ENCODE measurements at places on chromosomes 12 and 14.

- no peak for DNase-seq
Observed at GRCh38 chr12:16094437-16094836, 183.0 kb downstream of the SLC15A5 start.

GRCh38 chr14:61547186-61548069 lies 147.9 kb upstream of the HIF1A start:
- no peak for DNase-seq

GRCh38 chr14:72549854-72550253 lies 344.0 kb downstream of the DPF3 start:
- no peak for DNase-seq

DNA sequence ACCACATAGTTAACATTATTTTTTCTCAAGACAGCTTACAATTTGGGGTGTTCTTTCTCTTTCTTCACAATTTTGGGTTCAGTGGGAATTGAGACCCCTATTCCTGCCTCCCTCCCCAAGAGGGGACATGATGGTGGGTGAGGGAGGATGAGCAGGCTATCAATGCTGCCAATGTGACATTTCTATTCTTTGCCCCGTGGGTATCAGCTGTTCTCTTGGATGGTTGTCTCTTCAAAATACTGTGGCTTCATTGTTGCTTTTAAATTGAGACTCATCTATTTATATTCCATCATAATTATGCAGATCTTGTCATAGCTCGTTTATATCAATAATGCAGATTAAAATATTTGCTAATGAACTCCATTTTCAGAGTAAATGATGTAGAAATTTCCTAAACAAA lies 56.5 kb upstream of the ANO4 start:
- DNase-seq: no peak

- peak; percentile 97 for DNase-seq
Observed at GRCh38 chr14:22589096-22589839, at the start of gene DAD1. Gene DAD1, minus strand, starts transcription at chr14:22589224. Its CDS starts 67 bp downstream, at chr14:22589157.

DNA sequence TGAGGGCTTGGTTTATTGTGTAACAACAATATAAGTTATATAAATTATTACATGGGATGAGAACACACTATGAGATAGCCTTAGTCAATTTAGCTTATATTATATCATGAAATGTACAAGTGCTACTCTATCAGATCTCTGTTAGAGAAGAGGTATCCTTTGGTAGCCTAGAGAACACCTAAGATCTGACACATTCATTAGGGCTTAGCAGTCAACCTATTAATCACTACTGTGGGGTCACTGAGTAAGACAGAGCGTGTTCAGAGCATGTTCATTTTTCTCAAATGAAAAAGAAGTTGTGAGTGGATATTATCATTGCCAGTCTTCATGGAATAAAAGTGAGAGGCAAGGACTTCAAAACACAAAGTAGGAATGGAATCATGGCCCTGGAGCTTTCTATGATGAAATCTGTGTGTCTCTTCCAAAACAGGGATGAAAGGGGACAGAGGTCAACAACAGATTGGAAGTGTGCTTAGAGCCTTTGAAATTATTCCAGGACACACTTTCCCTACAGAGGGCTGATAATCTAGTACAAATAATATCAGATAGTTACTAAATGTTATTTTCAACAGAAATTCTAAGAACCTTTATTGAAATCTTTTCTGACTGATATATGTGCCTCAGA lies 114.3 kb downstream of the SLC16A7 start:
- DNase-seq: no peak

- DNase-seq: no peak
Observed at GRCh38 chr14:100665511-100666032, 61.1 kb upstream of the DLK1 start.

GRCh38 chr14:68312884-68313610 lies 479.8 kb downstream of the ZFP36L1 start:
- DNase-seq: no peak

DNA sequence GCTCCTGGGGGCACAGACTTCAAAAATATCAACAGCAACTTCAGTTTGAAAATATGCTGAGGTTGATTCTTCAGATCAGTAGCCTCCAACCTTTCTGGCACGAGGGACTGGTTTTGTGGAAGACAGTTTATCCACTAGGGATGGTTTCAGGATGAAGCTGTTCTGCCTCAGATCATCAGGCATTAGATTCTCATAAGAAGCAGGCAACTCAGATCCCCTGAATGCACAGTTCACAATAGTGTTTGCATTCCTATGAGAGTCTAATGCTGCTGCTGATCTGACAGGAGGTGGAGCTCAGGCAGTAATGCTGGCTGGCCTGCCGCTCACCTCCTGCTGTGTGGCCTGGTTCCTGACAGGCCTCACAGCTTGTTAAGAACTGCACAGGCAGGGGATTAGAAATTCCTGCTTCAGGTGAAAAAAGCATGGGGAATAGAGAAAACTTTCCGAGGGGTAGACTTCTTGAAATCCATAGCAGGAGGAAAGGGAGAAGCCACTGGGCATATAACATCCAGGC lies 12.8 kb downstream of the EPYC start:
- DNase-seq: no peak

Data from NCI-H187 (cell line).